ENCODE measurements at places on chromosomes 5 and 9. TPM values are rescaled to one million over a fixed set of nuclear protein-coding genes. Genes with fewer than 3 reads are reported as not detected.

DNA sequence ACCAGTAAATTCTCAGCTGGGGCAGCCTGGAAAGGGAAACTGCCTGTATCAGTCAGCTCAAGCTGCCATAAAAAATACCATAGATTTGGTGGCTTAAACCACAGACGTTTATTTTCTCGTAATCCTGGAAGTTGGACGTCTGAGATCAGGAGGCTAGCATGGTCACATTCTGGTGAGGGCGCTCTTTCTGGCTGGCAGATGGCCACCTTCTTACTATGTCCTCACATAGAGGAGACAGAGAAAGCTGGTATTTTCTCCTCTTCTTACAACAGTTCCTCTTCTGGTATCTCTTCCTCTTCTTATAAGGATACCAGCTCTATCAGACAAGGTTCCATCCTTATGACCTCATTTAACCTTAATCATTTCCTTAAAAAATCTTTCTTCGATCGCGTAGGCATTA lies 50.5 kb upstream of the RFX3 start:
- no peak overlapping the region for H3K27ac ChIP-seq
- no peaks in the 10 kb centered on the region for H3K36me3 ChIP-seq
- H3K27me3 ChIP-seq: no peaks in the 10 kb centered on the region
- DNase-seq: no peak
- no peak overlapping the region for H3K4me3 ChIP-seq

PRR7 gene
- 1.1 TPM for total RNA-seq

DNA sequence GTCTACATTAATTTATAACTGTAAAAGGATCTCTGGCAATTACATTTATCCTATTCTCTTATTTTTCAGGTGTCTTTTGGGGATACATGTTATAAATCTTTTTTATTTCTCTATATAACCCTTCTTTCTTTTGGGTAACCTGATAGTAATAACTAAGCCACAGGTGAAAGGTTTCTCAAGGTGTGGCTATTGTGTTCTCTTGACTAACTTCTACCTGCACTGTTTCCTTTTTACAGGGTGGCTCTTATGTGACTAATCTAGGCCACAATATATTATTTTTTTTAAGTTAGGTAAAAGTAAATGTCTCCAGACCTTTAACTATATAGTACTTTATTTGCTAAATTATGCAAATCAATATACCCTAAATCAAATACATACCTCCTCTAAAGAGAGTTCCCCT lies 193.2 kb downstream of the EFNA5 start:
- no peak overlapping the region for H3K27ac ChIP-seq
- no peaks in the 10 kb centered on the region for H3K27me3 ChIP-seq
- no peaks in the 10 kb centered on the region for H3K36me3 ChIP-seq
- H3K4me3 ChIP-seq: no peak overlapping the region

DNA sequence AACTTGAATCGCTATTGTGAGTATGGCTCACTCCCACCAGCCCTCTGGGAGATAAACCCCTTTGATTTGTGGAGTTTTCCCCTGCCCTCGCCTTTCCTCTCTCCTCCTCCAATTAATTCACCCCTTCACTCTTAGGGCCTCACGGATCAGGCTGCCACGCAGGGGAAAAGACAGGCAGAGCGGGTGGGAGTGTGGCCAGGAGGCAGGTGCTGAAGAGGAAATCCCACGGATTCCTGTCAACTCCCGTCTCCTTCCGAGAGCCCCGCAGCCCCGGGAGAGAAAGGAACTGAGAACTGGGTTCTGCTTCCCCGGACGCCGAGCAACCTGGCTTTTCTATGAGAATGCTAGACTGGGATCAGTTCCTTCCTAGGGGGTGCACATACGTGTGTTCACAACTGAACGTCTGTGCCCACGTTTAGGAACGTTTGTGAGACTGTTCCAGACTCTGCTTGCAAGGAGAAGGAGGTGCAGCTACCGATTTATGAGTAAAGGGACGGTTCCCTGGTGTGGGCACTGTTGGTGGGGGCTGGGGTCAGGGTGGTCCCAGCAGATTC lies 314.5 kb upstream of the TLE4 start:
- H3K4me3 ChIP-seq: no peak overlapping the region
- H3K36me3 ChIP-seq: no peaks in the 10 kb centered on the region
- no peak overlapping the region for H3K27ac ChIP-seq
- DNase-seq: no peak
- no peaks in the 10 kb centered on the region for H3K4me1 ChIP-seq

MARVELD2 gene
- 0.54 TPM for total RNA-seq

- H3K4me3 ChIP-seq: no peak overlapping the region
- H3K4me1 ChIP-seq: peaks cover 2% of the 10 kb centered on the region
- no peaks in the 10 kb centered on the region for H3K36me3 ChIP-seq
- no peak for DNase-seq
Measured at GRCh38 chr9:14344941-14345353, 31.0 kb upstream of the NFIB start.

CD274 gene
- total RNA-seq: 29.4 TPM

DNA sequence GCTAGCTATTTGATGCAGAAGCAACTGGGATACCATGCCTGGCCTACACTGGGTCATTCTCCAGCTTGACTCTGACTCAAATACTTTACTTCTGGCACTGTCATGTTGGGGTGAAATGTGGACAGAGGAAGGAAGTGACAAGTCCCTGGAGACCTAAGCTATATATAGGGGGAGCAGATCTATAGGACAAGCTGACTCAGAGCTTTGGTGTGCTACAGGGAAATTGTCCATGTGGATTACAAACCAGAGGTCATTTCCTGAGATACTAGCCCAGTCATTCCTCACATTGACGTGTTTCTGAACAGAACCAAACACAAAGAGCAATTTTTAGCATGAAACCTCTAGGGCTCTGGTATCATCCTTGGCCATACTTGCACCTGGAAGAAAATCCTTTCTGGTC lies 531.6 kb upstream of the CLINT1 start:
- H3K4me3 ChIP-seq: no peak overlapping the region
- DNase-seq: peak; percentile 87
- no peaks in the 10 kb centered on the region for H3K36me3 ChIP-seq
- H3K27me3 ChIP-seq: no peaks in the 10 kb centered on the region
- H3K27ac ChIP-seq: no peak overlapping the region

- DNase-seq: no peak
- H3K36me3 ChIP-seq: peaks cover 19% of the 10 kb centered on the region
- no peaks in the 10 kb centered on the region for H3K27me3 ChIP-seq
- peak overlapping the region; percentile 41 for H3K27ac ChIP-seq
Measured at GRCh38 chr5:124650147-124650561, 96.3 kb downstream of the ZNF608 start.

Measured in IMR-90 (cell line).